ENCODE measurements at places on chromosomes 3 and 15.

- peak overlapping the region; percentile 75 for H3K27ac ChIP-seq
- H3K4me1 ChIP-seq: peaks cover 58% of the 10 kb centered on the region
- DNase-seq: no peak
Observed at GRCh38 chr15:78440375-78441373, 2.7 kb downstream of the IREB2 start.

GRCh38 chr3:58120075-58120812 lies 90.5 kb downstream of the DNASE1L3 start:
- H3K27me3 ChIP-seq: no peaks in the 10 kb centered on the region
- H3K36me3 ChIP-seq: peaks cover 39% of the 10 kb centered on the region
- H3K4me3 ChIP-seq: no peak overlapping the region
- no peak for DNase-seq
- H3K4me1 ChIP-seq: peaks cover 15% of the 10 kb centered on the region
- no peak overlapping the region for H3K27ac ChIP-seq

- peak overlapping the region; percentile 92 for H3K27ac ChIP-seq
- H3K36me3 ChIP-seq: peaks cover 40% of the 10 kb centered on the region
- H3K27me3 ChIP-seq: no peaks in the 10 kb centered on the region
- no peak overlapping the region for H3K4me3 ChIP-seq
Observed at GRCh38 chr15:77038312-77039216, 32.3 kb downstream of the TSPAN3 start.

DNA sequence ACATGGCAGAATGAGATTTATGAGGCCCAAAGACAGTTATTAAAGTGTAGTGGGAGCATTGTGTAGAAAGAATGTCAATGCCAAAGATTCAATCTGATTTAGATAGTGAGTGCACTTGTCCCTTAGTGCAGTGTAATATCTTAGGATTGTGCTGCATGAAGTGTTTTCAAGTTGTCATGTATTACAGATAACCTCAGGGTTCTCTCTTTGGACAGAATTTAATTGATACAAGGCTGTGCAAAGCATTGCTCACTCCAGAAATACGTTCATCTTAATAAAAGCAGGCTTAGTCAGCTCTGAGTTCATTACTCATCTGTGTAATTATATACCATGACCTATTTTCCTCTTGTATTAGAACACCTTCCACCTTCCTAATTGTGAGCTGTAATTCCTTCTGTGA lies 16.0 kb upstream of the GPR171 start:
- no peaks in the 10 kb centered on the region for H3K36me3 ChIP-seq
- H3K27ac ChIP-seq: no peak overlapping the region
- no peak for DNase-seq
- no peaks in the 10 kb centered on the region for H3K4me1 ChIP-seq
- H3K4me3 ChIP-seq: no peak overlapping the region

DNA sequence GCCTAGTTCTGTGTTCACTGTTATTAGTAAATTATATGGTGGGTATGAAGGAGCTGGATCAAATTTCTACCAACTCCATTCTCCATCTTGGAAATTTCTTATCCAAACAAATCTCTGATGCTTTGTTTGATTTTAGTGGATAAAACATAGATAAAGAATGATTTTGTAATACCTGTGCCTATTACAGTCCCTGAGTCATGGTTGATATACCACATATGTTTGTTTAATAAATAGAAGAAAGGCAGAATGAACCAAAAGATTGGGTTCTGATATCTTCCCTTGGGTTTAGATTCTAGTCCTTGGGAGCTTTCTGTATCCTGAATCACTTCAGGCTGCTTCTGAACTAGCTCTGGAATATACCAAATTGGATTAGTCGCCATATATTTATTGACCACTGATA lies 203.6 kb downstream of the PDCD6IP start:
- H3K27ac ChIP-seq: no peak overlapping the region
- DNase-seq: no peak
- H3K36me3 ChIP-seq: no peaks in the 10 kb centered on the region
- peaks cover 11% of the 10 kb centered on the region for H3K27me3 ChIP-seq
- no peak overlapping the region for H3K4me3 ChIP-seq

GRCh38 chr3:170240671-170241070 lies 18.4 kb downstream of the PRKCI start:
- H3K4me1 ChIP-seq: no peaks in the 10 kb centered on the region
- no peaks in the 10 kb centered on the region for H3K27me3 ChIP-seq
- no peak overlapping the region for H3K4me3 ChIP-seq
- H3K27ac ChIP-seq: no peak overlapping the region
- DNase-seq: no peak

GRCh38 chr15:47203993-47204392 lies 513.3 kb upstream of the SEMA6D start:
- no peak overlapping the region for H3K4me3 ChIP-seq
- DNase-seq: no peak
- no peak overlapping the region for H3K27ac ChIP-seq
- no peaks in the 10 kb centered on the region for H3K27me3 ChIP-seq
- no peaks in the 10 kb centered on the region for H3K36me3 ChIP-seq
- H3K4me1 ChIP-seq: no peaks in the 10 kb centered on the region

GRCh38 chr15:28086175-28086703 lies 12.9 kb downstream of the OCA2 start:
- no peaks in the 10 kb centered on the region for H3K4me1 ChIP-seq
- H3K36me3 ChIP-seq: no peaks in the 10 kb centered on the region
- H3K27me3 ChIP-seq: peaks cover 55% of the 10 kb centered on the region
- H3K27ac ChIP-seq: no peak overlapping the region
